CD4-positive, alpha-beta T cell (primary cell): ENCODE measurements at places on chromosomes 6 and 20. TPM values are rescaled to one million over a fixed set of nuclear protein-coding genes. Genes with fewer than 3 reads are reported as not detected.
A peak's percentile ranks its signal among the peaks of the same experiment; 100 is the strongest.

Gene MAPK13
- 63.5 TPM for total RNA-seq

Gene POM121L2
- not detected for total RNA-seq

Gene FOXQ1
- total RNA-seq: not detected

Gene SYTL3
- total RNA-seq: 41.2 TPM

Gene HLA-A
- 1,767 TPM for total RNA-seq

Gene C6orf141
- not detected for total RNA-seq

Gene SPATA25
- total RNA-seq: 1.3 TPM

Gene TMEM244
- total RNA-seq: not detected

Gene HLA-DQB2
- 2.2 TPM for total RNA-seq

GRCh38 chr20:15487030-15487429 lies 1086.2 kb downstream of the KIF16B start:
- DNase-seq: no peak

DNA sequence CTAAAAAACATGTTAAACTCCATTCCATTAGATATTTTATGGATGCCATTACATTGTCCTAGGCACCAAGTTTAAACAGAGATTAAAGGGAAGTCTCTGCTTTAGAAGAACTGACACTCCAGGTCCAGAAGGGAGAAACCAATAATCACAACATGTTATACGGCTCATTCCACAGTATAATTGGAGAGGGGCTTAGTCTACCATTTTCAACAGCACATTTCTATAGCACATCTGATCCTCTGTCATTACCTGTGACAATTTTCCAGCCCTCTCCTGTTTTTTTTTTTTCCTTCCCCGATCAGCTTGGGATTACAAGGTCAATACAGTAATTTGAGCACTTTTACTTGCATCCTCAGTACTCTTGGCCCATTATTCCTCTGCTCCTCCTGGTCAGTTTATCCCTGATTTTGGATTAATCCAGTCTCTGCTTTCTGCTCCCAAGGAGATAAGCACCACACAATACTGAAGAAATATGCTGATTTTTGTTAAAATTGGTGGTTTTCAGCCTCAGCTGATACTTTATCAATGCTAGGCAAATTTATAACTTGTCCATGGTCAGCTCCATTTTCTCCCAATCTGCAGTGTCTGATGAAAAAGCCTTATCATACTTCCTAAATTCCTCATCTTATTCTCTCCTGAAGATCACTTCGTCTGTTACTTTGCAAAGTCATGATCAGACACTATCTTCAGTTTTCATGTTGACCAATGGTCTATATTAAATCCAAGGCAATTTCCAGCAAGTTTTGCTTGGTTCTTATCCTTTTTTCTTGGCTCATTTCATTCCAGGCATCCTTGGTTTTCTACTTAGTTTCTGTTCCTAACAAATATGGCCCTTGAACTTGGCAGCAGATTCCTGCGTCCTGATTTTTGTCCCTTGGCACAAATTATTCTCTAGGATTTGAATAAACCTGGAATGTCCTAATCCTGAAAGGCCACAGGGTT lies 30.8 kb upstream of the SYNCRIP start:
- no peak for DNase-seq

DNA sequence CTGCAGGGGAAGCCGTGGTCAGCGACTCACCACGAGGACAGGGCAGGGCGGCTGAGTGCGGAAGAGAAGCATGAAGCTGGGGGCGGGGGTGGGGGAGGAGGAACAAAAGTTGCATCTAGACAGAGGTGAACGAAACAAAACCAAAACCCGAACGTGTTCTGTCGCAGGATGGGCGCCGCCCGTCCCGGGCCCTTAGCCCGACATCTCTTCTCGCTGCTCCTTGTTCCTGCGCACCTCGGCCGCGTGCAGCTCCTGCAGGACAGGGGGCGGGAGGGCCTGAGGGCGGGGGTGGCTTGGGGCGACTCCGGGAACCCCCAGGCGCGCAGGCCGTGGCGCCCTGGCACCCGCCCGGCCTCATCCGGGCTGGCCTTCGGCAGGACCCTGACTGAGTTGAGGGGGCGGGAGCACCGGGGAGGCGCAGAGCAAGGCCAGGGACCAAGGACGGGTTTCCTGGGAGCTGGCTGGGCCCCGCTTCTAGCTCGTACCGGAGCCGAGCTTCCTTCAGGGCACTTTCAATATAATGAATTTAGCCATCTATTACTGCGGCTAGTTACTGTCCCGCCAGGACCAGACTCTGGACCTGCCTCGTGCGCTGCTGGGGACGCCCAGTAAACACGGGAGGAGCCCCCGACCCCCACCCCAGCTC lies 12.0 kb downstream of the STMN3 start:
- peak; percentile 51 for DNase-seq

- peak; percentile 53 for DNase-seq
Observed at GRCh38 chr6:5517796-5518195, 256.5 kb downstream of the FARS2 start.

DNA sequence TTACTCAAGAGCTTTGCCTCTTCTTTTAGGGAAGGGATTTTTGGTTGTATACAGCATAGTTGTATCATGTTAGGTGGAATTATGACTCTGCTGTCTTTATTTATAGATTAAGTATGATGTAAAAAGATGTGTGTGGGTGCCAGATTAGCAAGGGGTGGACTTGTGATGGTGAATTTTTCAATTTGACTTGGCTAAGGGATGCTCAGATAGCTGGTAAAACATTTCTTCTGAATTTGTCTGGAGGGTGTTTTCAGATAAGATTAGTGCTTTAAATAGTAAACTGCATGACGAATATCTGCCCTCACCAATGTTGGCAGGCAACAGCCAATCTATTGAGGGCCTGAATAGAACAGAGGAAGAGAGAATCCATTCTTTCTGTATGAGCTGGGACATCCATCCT lies 173.3 kb upstream of the TNFAIP3 start:
- DNase-seq: no peak

DNA sequence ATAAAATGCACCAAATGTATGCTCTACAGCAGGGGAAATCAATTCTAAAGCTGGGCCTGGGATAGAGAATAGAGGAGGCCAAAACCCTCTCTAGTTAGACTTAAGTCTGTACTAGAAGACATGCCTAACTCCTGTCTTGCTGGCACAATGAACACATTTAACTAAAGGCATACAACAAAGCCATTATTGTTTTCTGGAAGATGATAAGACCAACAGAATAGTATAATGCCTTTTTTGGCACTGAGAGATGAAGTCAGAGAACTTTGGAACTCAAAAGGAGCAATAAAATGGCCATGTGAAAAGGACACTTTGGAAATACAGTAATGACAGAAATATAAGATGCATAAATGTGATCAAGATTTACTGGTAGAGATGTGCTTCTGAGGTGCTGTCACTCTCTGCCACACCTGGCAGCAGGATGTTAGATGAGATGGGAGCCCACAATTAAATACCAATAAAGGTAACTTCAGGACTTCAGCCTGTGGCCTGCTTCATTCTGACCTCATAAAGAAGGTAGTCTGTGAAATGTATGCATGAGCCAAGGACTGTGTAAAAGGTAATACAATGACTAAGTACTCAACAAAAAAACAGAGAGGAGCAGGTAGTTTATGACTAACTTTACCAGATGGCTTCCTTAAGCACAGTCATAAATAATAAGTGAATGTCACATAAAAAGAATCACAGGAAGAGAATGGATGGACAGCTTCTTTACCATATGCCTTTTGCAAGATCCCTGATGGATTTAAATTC lies 333.4 kb downstream of the BCKDHB start:
- DNase-seq: no peak

GRCh38 chr6:151524059-151524458 lies 30.2 kb downstream of the CCDC170 start:
- no peak for DNase-seq

- DNase-seq: no peak
Observed at GRCh38 chr6:16690608-16691142, 70.6 kb downstream of the ATXN1 start.

GRCh38 chr20:35525639-35526038 lies 3.8 kb downstream of the C20orf173 start:
- DNase-seq: no peak

- no peak for DNase-seq
Observed at GRCh38 chr6:30157581-30157980, 3.4 kb downstream of the TRIM10 start.

GRCh38 chr6:19375613-19376012 lies 461.6 kb upstream of the ID4 start:
- no peak for DNase-seq

GRCh38 chr6:35955970-35956369 lies 35.1 kb upstream of the SRPK1 start:
- DNase-seq: peak; percentile 13
